ENCODE measurements at places on chromosomes 4 and X.

DNA sequence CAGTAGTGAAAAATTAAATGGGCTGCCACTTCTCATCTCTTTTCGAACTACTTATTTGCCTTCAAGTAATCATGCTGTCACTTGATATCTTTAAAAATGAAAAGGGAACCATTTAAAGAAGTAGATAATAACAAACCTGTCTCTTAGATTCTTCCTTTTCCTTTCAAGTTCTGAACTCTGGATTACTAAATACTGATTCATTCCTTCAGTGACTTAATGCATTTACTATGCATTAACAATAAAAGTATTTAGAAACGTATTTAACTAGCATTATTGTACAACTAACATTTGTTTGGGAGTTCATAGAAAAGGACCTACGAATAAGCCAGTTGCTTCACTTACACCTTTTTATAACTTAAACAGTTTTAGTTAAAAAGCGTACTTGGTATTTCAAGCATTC is 61.1 kb upstream of the RAB33B start:
- no peak overlapping the region for H3K27ac ChIP-seq
- peaks cover 25% of the 10 kb centered on the region for H3K36me3 ChIP-seq
- H3K27me3 ChIP-seq, result no peaks in the 10 kb centered on the region

DNA sequence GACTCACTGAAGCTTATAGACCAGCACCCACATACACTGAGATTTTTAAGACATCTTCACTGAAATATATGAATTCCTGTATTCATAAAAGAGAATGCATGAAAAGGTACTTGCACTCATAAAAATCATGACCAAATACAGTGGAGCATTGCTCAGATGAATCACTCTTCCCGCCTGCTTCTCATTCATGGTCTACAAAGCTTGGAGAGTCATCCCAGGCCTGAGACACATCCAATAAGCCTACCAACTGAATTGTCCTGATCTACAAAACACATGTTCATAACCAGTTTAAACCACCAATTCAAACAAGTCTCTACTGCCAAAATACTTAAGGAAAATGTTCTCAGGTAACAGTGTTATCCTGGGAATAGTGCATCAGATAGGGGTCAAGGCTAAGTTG is 38.1 kb downstream of the PROM1 start:
- H3K27me3 ChIP-seq, result no peaks in the 10 kb centered on the region
- H3K4me3 ChIP-seq, result no peak overlapping the region
- no peak for DNase-seq
- H3K27ac ChIP-seq, result no peak overlapping the region

GRCh38 chrX:70970482-70970995 is 39.6 kb upstream of the SLC7A3 start:
- H3K27me3 ChIP-seq, result no peaks in the 10 kb centered on the region
- no peaks in the 10 kb centered on the region for H3K36me3 ChIP-seq

GRCh38 chrX:1151378-1152077 is 60.9 kb downstream of the CRLF2 start:
- no peak overlapping the region for H3K27ac ChIP-seq
- no peak overlapping the region for H3K4me3 ChIP-seq
- no peaks in the 10 kb centered on the region for H3K36me3 ChIP-seq
- H3K4me1 ChIP-seq, result no peaks in the 10 kb centered on the region
- DNase-seq, result no peak
